A549 (cell line): ENCODE measurements at places on chromosomes 7 and 10.

DNA sequence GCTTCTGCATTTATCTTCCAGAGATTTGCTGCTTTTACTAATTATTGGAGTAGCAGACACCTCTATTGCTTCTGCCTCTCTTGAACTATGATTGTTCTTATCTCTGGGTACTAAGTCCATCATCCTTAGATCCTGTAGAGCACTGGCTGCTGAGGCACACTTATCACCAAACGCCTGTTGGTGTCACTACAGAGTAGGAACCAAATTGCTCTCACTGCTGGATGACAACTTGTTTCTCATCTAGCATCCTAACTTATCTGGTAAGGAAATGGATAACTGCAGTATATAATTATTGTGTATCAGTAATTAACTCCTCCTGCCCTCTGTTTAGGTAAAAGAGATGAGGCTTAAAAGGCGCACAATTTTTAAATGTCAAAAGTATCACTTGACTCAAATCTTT, 1059.4 kb downstream of the NRG3 start:
- peak; percentile 9 for DNase-seq

- DNase-seq: no peak
Measured at GRCh38 chr7:7292608-7293007, 110.3 kb downstream of the C1GALT1 start.

DNA sequence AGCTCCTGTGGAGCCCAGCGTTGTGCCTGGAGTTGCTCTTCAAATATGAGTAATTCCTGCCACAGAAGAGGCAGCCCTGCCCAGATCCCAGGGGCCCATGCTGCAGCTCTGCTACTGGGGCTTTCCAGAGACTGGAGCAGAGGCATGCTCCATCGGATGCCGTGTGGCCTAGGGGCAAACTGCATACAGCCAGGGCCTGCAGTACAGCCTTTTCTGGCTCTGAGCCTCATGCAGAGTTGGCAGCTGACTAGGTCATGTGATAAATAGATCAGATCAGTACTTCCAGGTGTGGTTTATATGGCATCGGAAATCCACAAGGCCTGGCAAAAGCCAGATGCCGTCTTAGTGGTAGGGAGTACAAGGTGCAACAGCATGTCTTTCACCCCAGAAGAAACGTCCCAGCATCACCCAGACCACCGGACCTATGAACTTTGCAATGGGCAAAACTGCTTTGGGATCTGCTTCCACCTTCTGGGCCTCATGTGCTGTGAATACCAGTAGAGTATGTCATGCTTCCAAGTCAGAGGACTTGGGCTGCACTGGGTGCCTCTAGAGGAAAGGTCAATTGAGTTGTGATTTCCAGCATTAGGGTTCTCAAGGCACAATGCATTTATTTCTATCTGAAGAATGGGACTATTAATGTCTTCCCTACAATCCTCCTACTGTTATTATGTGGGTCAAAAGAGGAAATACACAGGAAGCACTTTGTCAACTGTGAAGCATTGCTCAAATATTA, 250.7 kb upstream of the ZNF32 start:
- DNase-seq: no peak

DNA sequence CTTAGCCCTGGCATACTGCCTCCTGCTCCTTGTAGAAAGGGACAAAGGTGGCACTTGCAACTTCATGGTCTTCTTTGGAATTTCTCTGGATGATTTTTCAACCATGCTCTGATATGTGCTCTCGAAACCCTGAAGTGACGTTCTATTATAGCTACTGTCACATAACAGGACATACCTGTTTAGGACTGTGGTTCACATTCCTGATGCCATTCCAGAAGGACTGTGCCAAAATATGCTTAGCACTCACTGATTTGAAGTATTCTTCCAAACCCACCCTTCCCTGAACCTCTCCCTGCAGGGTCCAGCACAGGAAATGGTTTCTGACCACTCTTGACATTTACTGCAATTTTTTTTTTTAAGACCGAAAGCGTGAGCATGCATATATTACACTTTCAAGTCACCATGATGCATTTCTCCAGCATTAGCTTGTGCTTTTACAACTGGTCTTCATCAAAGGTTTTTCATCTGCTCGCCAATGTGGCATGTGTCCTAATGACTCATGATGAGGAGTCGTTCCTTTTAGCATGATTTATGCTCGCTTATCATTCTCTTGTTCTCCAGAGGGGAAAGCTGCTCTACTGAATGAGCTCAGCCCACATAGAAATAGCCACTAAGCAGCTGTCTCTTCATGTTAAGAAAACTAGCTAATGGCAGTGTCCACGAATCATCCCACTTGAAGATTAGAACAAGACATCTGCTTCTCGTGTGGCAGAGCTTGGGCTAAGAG, 135.2 kb downstream of the ADAM12 start:
- peak; percentile 53 for DNase-seq

DNA sequence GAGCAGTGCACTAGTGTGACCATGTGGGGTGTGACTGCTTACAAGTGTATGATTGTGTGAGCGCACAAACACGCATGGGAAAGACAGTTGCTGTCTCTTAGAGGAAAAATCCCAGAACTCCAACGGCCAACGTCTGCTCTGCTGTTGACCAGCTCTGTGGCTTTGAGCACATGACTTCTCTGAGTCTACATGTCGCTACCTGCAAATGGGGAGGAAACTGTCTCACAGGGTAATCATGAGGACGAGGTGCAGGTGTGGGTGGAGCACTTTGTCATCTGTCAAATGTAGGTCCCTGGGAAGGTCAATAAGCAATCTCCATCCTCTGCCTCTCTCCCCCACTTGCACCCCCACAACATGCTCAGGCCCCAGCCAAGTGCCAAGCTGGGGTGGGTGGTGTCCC, 31.2 kb upstream of the TLX1 start:
- no peak for DNase-seq

- no peak for DNase-seq
Measured at GRCh38 chr7:116616555-116617059, 55.4 kb upstream of the MET start.
